SK-N-SH (cell line): ENCODE measurements at places on chromosomes 4 and X. TPM values are rescaled to one million over a fixed set of nuclear protein-coding genes. Genes with fewer than 3 reads are reported as not detected.

GRCh38 chr4:127604949-127605709, 27.6 kb upstream of the INTU start:
- H3K27ac ChIP-seq = no peak overlapping the region
- no peaks in the 10 kb centered on the region; the same call in 1 of the 2 replicates for H3K27me3 ChIP-seq
- peaks cover 2% of the 10 kb centered on the region; the same call in 1 of the 2 replicates for H3K4me1 ChIP-seq
- no peak overlapping the region for H3K4me3 ChIP-seq
- H3K36me3 ChIP-seq = no peaks in the 10 kb centered on the region

GRCh38 chrX:154599531-154599930, 14.6 kb downstream of the CTAG1A start:
- no peaks in the 10 kb centered on the region for H3K36me3 ChIP-seq
- no peak overlapping the region for H3K4me3 ChIP-seq
- H3K27ac ChIP-seq = no peak overlapping the region
- peaks cover 15% of the 10 kb centered on the region; the same call in 1 of the 2 replicates for H3K27me3 ChIP-seq
- no peak for DNase-seq
- peaks cover 10% of the 10 kb centered on the region; the same call in 1 of the 2 replicates for H3K4me1 ChIP-seq

FAM184B gene
- polyA plus RNA-seq = not detected in 2 replicates

MAGEA1 gene
- 3.0 and 3.8 TPM in 2 replicates for polyA plus RNA-seq

C4orf36 gene
- 0.71 and 0.93 TPM in 2 replicates for polyA plus RNA-seq

- no peaks in the 10 kb centered on the region for H3K27me3 ChIP-seq
- no peaks in the 10 kb centered on the region for H3K4me1 ChIP-seq
- H3K36me3 ChIP-seq = peaks cover 28% of the 10 kb centered on the region
- H3K4me3 ChIP-seq = no peak overlapping the region
These were observed 24.4 kb upstream of the CORIN start for GRCh38 chr4:47862297-47862696.

DNA sequence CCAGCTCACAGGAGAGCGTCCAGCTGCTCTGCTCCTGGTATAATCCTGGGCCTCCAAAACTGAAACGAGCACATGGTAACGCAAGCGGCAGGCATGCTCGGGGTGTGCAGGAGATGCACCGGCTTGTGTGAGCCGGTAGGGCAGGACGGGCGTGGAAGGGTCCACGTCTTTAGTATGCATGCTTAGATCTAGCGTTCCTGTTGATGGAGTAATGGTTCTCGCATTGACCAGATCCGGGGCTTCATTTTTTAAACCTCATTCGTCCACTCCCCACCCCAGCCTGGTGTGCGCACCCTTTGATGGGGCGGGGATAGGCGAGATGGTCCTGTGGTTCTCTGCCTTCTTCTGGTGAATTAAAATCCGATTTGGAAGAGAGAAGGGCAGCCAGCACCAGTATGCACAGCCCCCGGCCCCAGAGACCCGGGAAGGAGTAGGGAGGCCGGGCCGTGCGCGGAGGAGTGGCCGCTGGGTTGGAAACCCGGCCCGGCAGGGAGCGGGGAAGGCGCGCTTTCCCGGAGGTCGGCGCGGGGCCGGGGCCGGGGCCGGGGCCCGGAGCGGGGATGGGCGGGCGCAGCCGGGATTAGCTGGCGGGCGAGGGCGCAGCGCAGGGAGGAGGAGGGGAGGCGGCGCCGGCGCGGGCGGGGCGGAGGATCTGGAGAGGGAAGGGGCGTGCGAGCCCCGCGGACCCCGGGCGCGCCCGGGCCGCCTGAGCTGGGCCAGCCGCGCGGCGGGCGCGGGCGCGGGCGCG, 39.9 kb downstream of the FAM149A start:
- peak overlapping the region; percentile 62; the same call in 1 of the 2 replicates for H3K27ac ChIP-seq
- no peaks in the 10 kb centered on the region; the same call in 1 of the 2 replicates for H3K4me1 ChIP-seq
- H3K4me3 ChIP-seq = peak overlapping the region; percentile 56
- H3K36me3 ChIP-seq = no peaks in the 10 kb centered on the region
- DNase-seq = peak; percentile 92

FGD1 gene
- polyA plus RNA-seq = 3.3 and 6.3 TPM in 2 replicates

ARHGAP10 gene
- polyA plus RNA-seq = 12.0 and 15.1 TPM in 2 replicates

GRCh38 chrX:68808686-68809357, 20.0 kb upstream of the EFNB1 start:
- no peaks in the 10 kb centered on the region for H3K27me3 ChIP-seq
- H3K36me3 ChIP-seq = no peaks in the 10 kb centered on the region
- H3K27ac ChIP-seq = no peak overlapping the region
- H3K4me3 ChIP-seq = no peak overlapping the region

- peaks cover 51% of the 10 kb centered on the region for H3K36me3 ChIP-seq
- peak; percentile 43 for DNase-seq
- peaks cover 26% of the 10 kb centered on the region; the same call in 1 of the 2 replicates for H3K4me1 ChIP-seq
- H3K4me3 ChIP-seq = no peak overlapping the region
These were observed 18.6 kb downstream of the SEC24D start for GRCh38 chr4:118817178-118817930.

GRCh38 chr4:38662522-38663089, 1.4 kb upstream of the KLF3 start:
- peaks cover 3% of the 10 kb centered on the region for H3K36me3 ChIP-seq
- no peak for DNase-seq
- H3K4me1 ChIP-seq = peaks cover 15% of the 10 kb centered on the region
- H3K27me3 ChIP-seq = no peaks in the 10 kb centered on the region
- peak overlapping the region; percentile 66 for H3K4me3 ChIP-seq

- no peaks in the 10 kb centered on the region for H3K27me3 ChIP-seq
- H3K4me1 ChIP-seq = peaks cover 15% of the 10 kb centered on the region
- H3K4me3 ChIP-seq = no peak overlapping the region
- H3K27ac ChIP-seq = no peak overlapping the region
- DNase-seq = no peak
These were observed 462.7 kb downstream of the INPP4B start for GRCh38 chr4:142383354-142383753.

- no peak overlapping the region for H3K27ac ChIP-seq
- DNase-seq = no peak
- H3K4me1 ChIP-seq = no peaks in the 10 kb centered on the region
- H3K36me3 ChIP-seq = no peaks in the 10 kb centered on the region
These were observed 21.5 kb downstream of the RTL5 start for GRCh38 chrX:72110051-72110875.

DNA sequence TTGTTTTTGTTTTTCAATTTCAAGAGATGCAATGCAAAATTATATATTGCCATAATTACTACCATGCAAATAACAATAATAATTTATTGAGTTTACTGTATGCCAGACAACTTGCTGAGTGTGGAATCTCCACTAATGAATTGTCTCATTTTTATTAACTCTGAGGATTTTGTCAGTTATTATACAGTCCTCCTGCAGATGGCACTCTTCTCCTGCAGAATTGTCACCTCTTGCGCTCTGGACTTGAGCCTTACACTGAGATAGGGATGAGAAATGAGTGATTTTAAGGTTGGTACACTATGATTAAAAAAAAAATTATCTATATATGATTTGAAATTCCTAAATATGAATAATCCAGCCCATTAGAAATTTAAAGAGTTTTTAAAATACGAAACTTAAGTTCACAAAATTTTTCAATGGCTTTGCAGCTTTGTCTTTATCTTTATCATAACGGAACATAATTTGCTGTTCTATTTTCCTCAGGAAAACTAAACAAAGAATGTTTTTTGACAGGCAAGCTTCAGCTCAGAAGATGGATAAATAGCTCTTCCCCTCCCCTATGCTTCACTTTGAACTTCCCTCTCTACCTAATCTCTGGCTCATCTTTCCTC, 12.7 kb upstream of the PAQR3 start:
- H3K27me3 ChIP-seq = no peaks in the 10 kb centered on the region
- no peak overlapping the region for H3K4me3 ChIP-seq
- no peaks in the 10 kb centered on the region for H3K36me3 ChIP-seq
- peak; percentile 30 for DNase-seq

DNA sequence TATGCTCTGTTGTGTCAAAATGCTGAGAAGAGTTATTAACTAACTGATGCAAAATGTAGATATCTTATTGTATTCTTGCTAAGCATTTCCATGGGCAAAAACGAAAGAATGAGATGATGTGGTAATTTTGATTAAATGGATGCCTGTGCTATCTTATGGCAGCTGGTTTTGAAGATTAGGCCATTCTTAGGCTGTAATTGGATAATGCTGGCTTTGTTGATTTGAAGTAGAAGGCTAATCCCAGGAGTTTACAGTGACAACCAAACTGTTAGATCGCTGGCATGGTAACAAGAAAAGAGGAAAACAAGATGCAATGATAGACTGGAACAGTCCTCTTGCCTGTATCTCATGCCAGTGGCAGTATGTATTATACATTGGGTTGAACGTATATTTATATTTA, 74.1 kb upstream of the WDR44 start:
- peak; percentile 40 for DNase-seq
- H3K4me3 ChIP-seq = no peak overlapping the region

PHOX2B gene
- polyA plus RNA-seq = 0.95 and 2.2 TPM in 2 replicates

DNA sequence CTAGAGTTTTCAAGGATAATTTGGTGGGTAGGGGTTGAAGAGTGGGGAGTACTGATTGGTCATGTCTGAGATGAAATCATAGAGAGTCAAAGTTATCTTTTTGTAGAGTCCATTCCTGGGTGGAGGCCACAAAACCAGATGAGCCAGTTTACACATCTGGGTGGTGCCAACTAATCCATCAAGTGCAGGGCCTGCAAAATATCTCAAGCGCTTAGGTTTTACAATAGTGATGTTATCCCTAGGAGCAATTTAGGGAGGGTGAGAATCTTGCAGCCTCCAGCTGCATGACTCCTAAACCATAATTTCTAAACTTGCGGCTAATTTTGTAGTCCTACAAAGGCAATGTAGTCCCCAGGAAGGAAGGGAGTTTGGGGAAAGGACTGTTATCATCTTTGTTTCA, 988.3 kb upstream of the LCORL start:
- H3K27me3 ChIP-seq = no peaks in the 10 kb centered on the region
- H3K4me1 ChIP-seq = no peaks in the 10 kb centered on the region
- H3K36me3 ChIP-seq = no peaks in the 10 kb centered on the region

TSPAN6 gene
- polyA plus RNA-seq = 20.9 and 21.7 TPM in 2 replicates
